M059J (cell line): ENCODE measurements at places on chromosomes 1 and 21.

GRCh38 chr21:16408280-16408679, 678.5 kb downstream of the USP25 start:
- DNase-seq: peak; percentile 75

- peak; percentile 55 for DNase-seq
Observed at GRCh38 chr1:53652441-53653199, 86.3 kb downstream of the GLIS1 start.

DNA sequence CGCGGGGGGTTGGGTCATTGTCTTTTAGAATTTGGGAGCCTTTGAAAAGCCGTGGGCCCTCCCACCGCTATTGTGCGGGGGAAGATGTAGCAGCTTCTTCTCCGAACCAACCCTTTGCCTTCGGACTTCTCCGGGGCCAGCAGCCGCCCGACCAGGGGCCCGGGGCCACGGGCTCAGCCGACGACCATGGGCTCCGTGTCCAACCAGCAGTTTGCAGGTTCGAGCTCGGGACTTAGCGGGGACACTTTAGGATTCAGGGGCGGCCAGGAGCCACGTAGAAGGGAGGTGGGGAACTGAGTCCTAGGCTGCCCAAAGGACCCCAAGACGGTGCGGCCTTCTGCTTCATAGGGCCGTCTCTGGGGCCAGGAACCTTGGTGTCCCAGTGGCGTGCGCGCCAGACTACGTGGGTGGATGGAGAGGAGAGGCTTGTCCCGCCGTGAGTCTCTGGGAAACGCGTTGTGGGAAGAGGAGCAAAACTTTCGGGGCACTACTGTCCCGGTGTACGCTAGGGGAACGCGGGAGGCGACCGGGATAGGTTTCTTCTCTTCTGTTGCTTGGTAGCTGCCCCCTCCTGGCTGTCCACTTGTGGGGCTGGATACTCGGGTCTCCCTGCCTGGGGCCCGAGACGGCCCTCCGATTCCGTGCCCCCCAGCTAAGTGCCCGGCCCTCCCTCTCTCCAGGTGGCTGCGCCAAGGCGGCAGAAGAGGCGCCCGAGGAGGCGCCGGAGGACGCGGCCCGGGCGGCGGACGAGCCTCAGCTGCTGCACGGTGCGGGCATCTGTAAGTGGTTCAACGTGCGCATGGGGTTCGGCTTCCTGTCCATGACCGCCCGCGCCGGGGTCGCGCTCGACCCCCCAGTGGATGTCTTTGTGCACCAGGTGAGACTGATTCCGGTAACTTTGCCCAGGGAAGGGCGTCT, at the start of gene LIN28A:
LIN28A (plus strand) TSS at position 112 of the 918 bp plus-strand sequence; CDS start at position 187, 75 bp downstream.
- DNase-seq: no peak

DNA sequence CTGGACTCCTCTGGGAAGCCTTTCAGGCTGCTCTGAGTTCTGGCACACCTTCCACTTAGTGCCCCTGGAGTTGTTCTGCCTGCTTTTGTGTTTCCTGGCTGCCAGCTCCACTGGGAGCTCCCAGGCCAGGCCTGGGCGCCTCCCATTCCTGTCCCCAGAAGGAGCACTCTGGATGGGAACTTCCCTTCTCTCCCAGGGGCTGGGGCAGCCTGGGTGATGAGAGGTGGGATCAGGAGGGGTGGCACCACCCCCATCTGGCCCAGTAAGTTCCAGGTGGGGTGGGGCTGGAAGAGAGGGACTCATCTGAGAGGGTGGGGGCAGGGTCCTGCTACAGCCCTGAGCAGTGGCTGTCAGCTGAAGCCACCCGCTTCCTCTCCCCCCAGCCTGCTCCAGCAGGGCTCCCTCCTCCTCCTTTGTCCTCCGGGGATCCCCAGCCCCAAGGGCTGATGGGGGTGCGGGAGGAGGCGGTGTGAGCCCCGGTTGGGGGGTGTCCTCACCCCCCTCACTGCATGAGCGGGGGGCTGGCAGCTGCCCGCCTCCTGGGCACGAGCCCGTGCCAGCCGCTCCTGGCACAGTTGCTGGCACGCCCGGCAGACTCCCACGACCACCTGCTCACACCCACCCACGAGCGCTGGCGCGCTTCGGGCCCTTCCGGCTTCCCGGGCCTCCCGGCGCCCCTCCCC, 4.7 kb downstream of the FOXO6 start:
- peak; percentile 57 for DNase-seq

- no peak for DNase-seq
Observed at GRCh38 chr1:14919289-14919688, 234.3 kb upstream of the TMEM51 start.
